Smooth muscle cell of the umbilical artery (primary cell): ENCODE measurements at places on chromosomes 6 and 20. TPM values are rescaled to one million over a fixed set of nuclear protein-coding genes. Genes with fewer than 3 reads are reported as not detected.

The SLC17A1 gene
- not detected in 2 replicates for total RNA-seq

The ZNF341 gene
- total RNA-seq = 0.59 and 1.6 TPM in 2 replicates

The RNASET2 gene
- 34.8 and 61.5 TPM in 2 replicates for total RNA-seq

The C6orf118 gene
- not detected in 2 replicates for total RNA-seq

The DSP gene
- 9.2 and 25.1 TPM in 2 replicates for total RNA-seq

The DEFB118 gene
- not detected in 2 replicates for total RNA-seq
